Dorsolateral prefrontal cortex (tissue), 122 donors: ENCODE measurements at places on chromosomes 1 and 21. TPM values are rescaled to one million over a fixed set of nuclear protein-coding genes. Genes with fewer than 3 reads are reported as not detected.
A peak's percentile ranks its signal among the peaks of the same experiment; 100 is the strongest.

CD2 gene
- total RNA-seq = 1.5 TPM

SLAMF6 gene
- 0.25 TPM for total RNA-seq

C1orf53 gene
- not detected for total RNA-seq

ILDR2 gene
- total RNA-seq = 43.3 TPM

SYT14 gene
- 25.7 TPM for total RNA-seq

TENT5C gene
- 0.59 TPM for total RNA-seq

CYP4Z1 gene
- total RNA-seq = 1.7 TPM

DNA sequence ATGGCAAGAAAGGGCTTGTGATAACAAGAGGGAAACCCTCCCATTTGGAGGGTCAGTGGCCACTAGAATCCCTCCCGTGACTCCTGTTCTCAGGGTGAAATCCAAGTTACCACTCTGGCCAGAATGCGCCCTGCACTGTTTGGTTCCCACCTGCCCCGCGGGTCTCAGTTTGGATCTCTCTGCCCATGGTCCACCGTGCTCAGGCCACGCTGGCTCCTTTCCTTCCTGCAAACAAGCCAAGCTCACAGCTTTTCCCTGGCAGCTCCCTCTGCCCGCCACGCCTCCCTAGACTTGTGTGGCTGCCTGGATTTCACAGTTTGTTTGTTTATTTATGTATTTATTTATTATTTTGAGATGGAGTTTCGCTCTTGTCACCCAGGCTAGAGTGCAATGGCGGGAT, 179.5 kb upstream of the VAMP3 start:
- no peak for DNase-seq

- no peak for DNase-seq
Measured at GRCh38 chr1:153623101-153623500, 4.2 kb downstream of the S100A13 start.

GRCh38 chr1:67791686-67792085, 41.6 kb downstream of the GNG12 start:
- DNase-seq = no peak

- no peak for DNase-seq
Measured at GRCh38 chr1:204262506-204263253, 48.9 kb upstream of the GOLT1A start.

DNA sequence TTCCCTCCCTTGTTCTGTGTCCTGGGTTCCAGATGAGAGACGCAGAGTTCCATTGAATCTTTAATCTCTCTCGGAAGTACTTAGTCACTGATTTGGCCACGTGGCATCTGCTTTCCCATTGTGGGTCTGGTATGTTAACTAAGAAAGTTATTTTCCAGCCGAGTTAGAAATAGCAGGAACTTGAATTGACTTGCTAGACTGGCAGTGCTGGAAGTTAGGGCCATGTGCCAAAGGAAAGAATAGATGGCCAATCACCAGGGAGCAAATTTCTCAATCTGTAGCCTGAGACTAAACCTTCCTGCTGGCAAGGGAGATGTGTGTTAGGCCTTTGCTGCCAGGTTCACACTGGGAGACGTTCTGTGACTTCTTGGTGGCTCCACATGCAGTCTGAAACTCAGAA, 24.2 kb upstream of the SLFNL1 start:
- no peak for DNase-seq

DNA sequence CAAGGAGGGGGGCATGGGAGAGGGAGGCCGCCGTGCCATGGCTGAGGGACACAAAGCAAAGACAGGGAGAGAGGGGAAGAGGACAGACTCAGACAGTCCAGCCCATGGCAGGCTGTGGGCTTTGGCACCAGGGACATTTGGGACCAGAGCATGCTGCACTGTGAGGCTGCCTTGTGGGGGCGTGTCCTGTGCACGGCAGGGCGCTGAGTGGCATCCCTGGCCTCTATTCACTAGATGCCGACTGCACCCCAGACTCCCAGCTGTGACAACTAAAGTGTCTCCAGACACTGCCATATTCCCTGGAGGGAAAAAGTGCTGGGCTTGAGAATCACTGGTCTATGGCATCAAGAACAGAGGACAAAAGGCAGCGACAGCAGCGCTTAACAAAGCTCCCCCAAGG, 18.6 kb upstream of the PRDM15 start:
- no peak for DNase-seq

- DNase-seq = no peak
Measured at GRCh38 chr21:31409831-31410487, 65.9 kb upstream of the TIAM1 start.

DNA sequence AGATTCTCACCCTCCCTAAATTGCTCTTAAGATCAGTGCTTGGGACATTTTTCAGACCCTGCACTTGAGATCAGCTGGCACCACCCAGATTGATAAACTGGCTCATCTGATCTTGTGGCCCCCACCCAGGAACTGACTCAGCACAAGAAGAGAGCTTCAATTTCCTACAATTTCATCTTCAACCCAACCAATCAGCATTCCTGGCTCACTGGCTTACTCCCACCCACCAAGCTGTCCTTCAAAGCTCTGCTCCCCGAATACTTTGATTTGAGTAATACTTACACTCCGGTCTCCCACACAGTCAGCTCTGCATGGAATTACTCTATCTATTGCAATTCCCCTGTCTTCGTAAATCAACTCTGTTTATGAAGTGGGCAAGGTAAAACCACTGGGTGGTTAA, 461.9 kb upstream of the RGS18 start:
- DNase-seq = no peak

- DNase-seq = no peak
Measured at GRCh38 chr1:77421504-77422233, 139.8 kb downstream of the AK5 start.

GRCh38 chr21:36769051-36769839, 70.3 kb downstream of the SIM2 start:
- DNase-seq = no peak

DNA sequence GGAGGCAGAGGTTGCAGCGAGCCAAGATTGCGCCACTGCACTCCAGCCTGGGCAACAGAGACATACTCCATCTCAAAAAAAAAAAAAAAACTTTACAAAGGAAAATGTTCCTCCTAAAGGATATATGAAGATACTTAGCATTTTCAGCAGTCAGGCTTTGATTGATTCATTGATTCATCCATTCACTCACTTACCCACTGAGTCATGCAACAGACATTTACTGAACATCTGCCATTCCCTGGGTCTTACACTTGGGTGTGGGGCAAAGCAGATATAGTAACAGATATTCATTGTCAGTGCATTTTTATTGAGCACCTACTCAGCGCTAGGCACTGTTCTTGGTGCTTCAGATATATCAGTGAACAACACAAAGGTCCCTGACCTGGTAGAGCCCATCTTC, 5.6 kb upstream of the LACTBL1 start:
- no peak for DNase-seq

GRCh38 chr21:20276954-20277353, 721.3 kb upstream of the NCAM2 start:
- no peak for DNase-seq

- DNase-seq = no peak
Measured at GRCh38 chr1:205913451-205914154, 29.7 kb downstream of the SLC26A9 start.

DNA sequence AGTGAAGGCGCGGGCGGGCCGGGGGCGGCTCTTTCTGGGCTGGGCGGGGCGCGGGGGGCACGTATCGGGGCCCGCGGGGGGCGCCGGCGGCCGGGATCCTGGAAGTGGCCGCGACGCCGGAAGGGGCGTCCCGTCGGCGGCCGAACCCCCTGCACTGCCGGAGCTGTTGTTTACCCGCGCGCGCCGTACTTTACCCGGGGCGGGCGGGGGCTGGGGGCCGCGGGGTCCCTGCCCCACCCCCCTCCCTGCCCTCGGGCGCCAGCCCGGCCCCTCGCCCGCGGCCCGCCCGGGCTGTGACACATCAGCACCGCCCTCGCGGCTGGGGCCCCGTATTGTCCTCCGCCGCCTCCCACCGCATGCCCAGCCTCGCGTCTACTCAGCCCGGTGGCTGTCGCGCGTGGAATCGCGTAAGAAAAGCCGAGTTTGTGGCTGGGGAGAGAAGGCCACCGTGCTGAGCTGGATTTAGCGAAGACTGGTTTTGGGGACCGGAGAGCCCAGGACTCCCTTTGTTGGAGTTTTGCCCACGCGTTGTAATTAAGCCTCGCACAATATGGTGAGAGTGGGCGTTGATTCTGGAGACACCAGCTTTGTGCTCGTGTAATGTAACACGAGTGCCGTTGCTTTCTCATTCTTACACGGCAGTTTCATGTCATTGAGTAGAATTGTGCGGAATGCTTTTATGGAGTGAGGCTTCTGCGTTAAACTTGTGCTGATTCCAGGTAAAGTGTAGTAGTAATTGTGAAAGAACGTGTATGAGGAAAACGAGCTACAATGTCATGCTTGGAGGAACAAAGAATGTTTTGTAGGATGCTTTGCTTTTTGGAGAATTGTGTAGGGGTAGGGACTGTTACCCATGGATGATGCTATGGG, 559 bp downstream of the BACH1 start:
- DNase-seq = peak; percentile 42

GRCh38 chr21:31501926-31502325, 157.6 kb upstream of the SOD1 start:
- DNase-seq = no peak

- no peak for DNase-seq
Measured at GRCh38 chr1:203072911-203073310, 12.9 kb downstream of the MYOG start.

DNA sequence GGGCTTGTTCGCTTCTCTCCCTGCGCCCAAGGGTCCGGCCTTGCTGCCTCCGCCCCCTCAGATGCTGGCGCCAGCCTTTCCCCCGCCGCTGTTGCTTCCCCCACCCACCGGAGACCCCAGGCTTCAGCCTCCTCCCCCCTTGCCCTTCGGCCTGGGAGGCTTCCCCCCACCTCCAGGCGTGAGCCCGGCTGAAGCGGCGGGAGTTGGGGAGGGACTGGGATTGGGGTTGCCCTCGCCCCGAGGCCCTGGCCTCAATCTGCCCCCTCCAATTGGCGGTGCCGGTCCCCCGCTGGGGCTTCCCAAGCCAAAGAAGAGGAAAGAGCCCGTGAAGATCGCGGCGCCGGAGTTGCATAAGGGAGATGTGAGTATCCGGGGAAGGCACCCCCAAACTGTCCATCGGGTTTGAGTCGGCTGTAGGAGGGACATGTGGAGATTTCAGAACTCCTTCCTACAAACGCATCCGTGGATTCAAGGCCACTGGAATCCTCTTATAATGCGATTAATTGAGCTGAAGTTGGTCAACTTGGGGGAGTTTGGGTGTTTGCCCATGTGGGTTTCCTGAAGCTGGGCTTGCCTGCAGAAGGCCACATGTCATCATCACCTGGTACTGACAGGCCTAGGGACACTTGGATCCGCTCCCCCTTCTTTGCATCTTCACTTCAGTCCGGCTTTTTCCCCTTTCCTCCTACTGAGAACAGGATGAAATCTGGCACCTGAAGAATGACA, 707 bp downstream of the PRCC start:
- peak; percentile 55 for DNase-seq

DNA sequence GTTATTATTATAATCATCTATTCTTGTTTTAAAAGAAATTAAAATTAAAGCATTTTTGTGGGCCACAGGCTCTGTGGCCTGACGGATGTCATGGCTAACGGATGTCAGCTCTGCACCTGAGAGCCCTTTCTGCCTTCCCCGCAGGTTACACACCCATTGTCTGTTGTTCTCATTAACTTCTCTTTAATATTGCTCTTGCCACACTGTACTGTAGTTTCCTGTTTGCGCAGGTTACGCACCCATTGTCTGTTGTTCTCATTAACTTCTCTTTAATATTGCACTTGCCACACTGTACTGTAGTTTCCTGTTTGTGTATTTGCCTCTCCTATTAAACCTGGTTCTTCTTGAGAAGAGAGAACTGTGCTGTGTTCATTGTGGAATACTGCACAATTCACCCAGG, 294.4 kb upstream of the PLXNA2 start:
- DNase-seq = no peak

GRCh38 chr1:203751051-203751450, 13.9 kb upstream of the LAX1 start:
- DNase-seq = no peak

- DNase-seq = no peak
Measured at GRCh38 chr1:47184090-47184821, 5.6 kb downstream of the PDZK1IP1 start.

- no peak for DNase-seq
Measured at GRCh38 chr1:200035397-200035955, 8.0 kb downstream of the NR5A2 start.
